Lung (tissue), 17 donors: ENCODE measurements at places on chromosomes 1 and 21. TPM values are rescaled to one million over a fixed set of nuclear protein-coding genes. Genes with fewer than 3 reads are reported as not detected.

The PSRC1 gene
- 4.7 TPM for total RNA-seq

The TSPAN1 gene
- 45.3 TPM for total RNA-seq

The SPRR4 gene
- not detected for total RNA-seq

The CGN gene
- 38.9 TPM for total RNA-seq

The CEPT1 gene
- 71.2 TPM for total RNA-seq

The SH2D2A gene
- total RNA-seq: 1.6 TPM

The GBP7 gene
- not detected for total RNA-seq

The ERG gene
- total RNA-seq: 26.1 TPM

The RAP1A gene
- total RNA-seq: 64.5 TPM

The CHRM3 gene
- 9.2 TPM for total RNA-seq

The KRTAP7-1 gene
- total RNA-seq: not detected

The PSMG1 gene
- 17.9 TPM for total RNA-seq

The PTGER3 gene
- total RNA-seq: 1.8 TPM

The OR2G6 gene
- not detected for total RNA-seq

The CHAF1B gene
- total RNA-seq: 3.4 TPM

The F5 gene
- 0.74 TPM for total RNA-seq

The HSD11B1 gene
- total RNA-seq: 39.5 TPM

The SPRR2F gene
- not detected for total RNA-seq

The WNT9A gene
- 8.6 TPM for total RNA-seq

The HDGF gene
- 184 TPM for total RNA-seq

The TDRD10 gene
- 8.5 TPM for total RNA-seq

The LRRC3 gene
- 3.6 TPM for total RNA-seq

The OPTC gene
- not detected for total RNA-seq

The LCE3D gene
- not detected for total RNA-seq

The OR2T35 gene
- total RNA-seq: not detected
